ENCODE measurements at places on chromosomes 16 and 17.

GRCh38 chr16:84863481-84863814, 43.7 kb downstream of the CRISPLD2 start:
- no peak for DNase-seq

- DNase-seq, result no peak
These were observed 10.9 kb downstream of the RARA start for GRCh38 chr17:40319651-40320540.

DNA sequence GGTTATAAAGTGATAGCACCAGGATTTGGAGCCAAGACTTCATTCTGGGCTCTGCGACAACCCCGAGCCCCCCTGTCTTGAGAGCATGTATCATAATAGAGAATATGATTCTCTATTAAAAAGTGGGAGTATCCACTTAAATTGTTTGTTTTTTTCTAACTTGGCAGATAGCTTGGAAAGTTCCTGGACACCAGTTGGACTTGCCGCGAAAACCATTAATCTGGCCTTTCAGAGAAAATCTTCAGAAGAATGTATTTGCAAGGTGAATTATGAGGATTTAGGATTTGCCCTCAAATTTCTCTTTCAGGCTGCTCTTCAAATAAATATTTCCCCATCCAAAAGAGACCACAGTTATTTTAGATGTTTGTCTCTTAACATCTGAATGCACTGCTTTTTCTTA, 53.5 kb downstream of the MARCHF10 start:
- no peak for DNase-seq

DNA sequence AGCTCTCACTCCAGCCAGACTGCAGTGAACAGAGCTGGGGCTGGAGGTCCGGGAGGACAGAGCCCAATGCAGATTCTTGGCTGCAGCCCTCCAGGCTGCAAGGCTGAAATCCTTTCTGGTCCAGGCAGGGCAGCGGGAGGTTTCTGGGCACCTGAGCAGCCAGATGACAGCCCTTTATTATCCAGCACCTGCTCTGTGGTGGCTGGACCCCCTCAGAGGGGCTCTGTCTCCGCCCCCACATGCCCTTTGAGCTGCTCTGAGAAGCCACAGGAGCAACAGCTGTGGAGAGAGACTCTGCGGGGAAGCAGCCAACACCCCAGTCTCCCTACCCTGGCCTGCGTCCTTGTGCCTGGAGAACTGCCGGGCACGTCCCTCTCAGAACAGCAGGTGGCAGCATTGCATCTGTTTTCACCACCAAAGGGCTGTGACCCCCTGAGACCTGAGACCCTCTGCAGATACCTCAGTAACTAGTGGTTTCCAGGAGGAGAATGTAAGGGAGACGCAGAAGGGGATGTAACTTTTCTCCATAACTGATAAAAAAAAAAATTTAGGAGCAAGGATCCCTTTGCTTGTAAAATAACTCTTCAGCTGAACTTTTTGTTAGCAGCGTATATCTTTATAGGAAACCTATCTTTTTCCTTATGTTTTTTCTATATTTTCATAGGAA, 3.7 kb upstream of the CNP start:
- peak; percentile 23 for DNase-seq

DNA sequence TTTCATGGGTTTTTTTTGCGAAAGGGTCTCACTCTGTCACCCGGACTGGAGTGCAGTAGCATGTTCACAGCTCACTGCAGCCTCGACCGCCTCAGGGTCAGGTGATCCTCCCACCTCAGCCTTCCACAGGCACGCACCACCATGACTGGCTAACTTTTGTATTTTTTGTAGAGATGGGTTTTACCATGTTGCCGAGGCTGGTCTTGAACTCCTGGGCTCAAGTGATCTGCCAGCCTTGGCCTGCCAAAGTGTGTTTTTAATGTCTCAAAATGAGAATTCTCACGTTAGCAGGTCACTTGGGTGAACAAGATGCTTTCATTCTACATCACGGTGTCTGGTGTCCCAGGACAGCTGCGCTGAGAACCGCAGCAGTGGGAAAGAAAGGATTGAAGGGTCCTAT, 3.2 kb downstream of the FBXO31 start:
- DNase-seq, result no peak
